ENCODE measurements at places on chromosomes 7 and 10. TPM values are rescaled to one million over a fixed set of nuclear protein-coding genes. Genes with fewer than 3 reads are reported as not detected.

Gene MAT1A
- total RNA-seq, result not detected

Gene TET1
- 5.2 TPM for total RNA-seq

Gene SLC18A3
- not detected for total RNA-seq

Gene ZYX
- total RNA-seq, result 62.0 TPM

All from smooth muscle cell of the pulmonary artery (primary cell).